Cardiac septum (tissue), 1 donor: ENCODE measurements at places on chromosomes 6 and 20.

- no peak for DNase-seq
Measured at GRCh38 chr6:134589512-134589911, 271.6 kb upstream of the SGK1 start.

DNA sequence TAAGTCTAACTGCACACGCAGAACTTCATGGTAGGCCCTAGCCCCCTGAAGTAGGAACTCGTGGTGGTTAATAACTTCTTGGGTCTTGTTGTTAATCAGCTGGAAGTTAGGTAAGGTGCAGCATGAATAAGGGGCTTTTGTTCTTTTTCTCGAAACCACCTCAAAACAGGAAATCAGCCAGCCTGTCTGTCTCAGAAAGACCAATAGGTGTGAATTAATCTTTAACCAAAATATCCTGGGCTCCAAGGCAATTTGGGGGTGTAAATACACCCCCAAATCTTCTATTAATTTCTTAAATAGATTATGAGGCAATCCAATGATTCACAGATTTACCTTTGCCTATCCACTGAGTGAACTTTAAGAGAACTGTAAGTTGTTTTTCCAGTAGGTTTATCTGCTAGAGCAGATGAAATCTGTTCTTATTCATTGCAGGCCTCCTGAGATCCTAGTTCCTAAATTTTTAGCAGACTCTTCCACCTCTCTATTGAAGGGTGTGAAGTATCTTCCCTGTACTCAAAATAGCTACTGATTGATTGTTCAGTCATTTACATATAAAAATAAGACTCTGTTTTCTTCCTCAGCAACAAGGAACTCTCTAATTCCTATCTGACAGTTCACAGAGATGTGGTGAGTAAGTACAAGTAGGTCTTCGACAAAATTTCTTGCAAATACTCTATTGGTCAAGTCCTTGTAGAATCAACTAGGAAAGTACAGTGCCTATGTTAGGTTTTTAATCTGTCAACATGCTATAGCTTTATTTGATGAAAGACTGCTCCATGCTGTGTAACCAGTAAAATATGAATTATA, 427.1 kb upstream of the NOX3 start:
- no peak for DNase-seq

GRCh38 chr6:32603888-32604287, 14.2 kb upstream of the HLA-DRB1 start:
- no peak for DNase-seq

DNA sequence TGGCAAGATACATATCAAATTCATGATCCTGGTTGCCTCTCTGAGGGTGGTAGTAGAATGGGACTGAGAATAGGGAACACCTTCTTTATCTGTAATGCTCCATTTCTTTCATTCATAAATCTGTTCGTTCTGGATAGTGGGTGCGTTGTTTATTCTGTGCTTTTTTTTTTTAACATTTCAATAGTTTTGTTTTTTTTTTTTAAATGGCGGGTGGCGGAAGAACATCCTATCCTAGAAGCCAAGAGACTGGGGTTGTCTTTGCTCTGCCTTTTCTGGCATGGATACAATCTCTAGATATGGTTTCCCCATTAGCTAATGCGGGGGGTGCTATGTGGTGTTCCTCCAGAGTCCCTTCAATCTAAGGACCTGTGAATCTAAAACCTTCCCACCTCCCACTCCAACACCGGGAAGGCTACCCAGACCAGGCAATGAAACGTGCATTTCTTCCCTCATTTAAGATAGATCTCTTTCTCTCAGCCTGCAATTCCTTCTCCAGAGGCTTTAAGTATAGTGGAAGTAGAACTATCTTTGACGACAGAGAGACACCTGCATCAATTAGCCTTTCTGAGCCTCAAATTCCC, 883 bp upstream of the CCDC28A start:
- DNase-seq: no peak
